ENCODE measurements at places on chromosomes 11 and 22.

DNA sequence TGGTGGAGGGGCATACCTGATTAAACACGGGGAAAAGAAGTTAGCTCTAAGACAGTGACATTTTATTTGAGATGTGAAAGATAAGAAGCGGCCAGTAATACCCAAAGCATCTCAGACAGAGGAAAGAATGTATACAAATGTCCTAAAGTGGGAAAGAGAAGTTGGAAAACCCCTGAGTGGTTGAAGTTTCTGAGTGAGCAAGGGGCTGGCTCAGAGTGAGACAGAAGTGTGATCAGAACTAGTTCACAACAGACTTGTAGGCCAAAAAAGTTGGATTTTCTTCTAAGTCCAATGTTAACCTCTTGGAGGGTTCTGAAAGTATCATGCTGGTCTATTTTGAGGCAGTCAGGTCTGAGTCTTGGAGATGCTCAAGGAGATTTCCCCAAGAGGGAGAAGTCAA lies 608.7 kb downstream of the SOX6 start:
- no peaks in the 10 kb centered on the region for H3K27me3 ChIP-seq
- H3K27ac ChIP-seq: no peak overlapping the region
- H3K4me1 ChIP-seq: no peaks in the 10 kb centered on the region
- H3K36me3 ChIP-seq: no peaks in the 10 kb centered on the region
- H3K4me3 ChIP-seq: no peak overlapping the region

- peak; percentile 29 for DNase-seq
- H3K27me3 ChIP-seq: no peaks in the 10 kb centered on the region
- no peaks in the 10 kb centered on the region for H3K36me3 ChIP-seq
- H3K4me3 ChIP-seq: no peak overlapping the region
- H3K27ac ChIP-seq: no peak overlapping the region
- peaks cover 4% of the 10 kb centered on the region for H3K4me1 ChIP-seq
Measured at GRCh38 chr22:49727881-49728569, 99.6 kb downstream of the BRD1 start.

GRCh38 chr22:39627865-39628562 lies 57.5 kb downstream of the CACNA1I start:
- no peaks in the 10 kb centered on the region for H3K4me1 ChIP-seq
- H3K4me3 ChIP-seq: no peak overlapping the region
- no peaks in the 10 kb centered on the region for H3K27me3 ChIP-seq
- no peaks in the 10 kb centered on the region for H3K36me3 ChIP-seq

DNA sequence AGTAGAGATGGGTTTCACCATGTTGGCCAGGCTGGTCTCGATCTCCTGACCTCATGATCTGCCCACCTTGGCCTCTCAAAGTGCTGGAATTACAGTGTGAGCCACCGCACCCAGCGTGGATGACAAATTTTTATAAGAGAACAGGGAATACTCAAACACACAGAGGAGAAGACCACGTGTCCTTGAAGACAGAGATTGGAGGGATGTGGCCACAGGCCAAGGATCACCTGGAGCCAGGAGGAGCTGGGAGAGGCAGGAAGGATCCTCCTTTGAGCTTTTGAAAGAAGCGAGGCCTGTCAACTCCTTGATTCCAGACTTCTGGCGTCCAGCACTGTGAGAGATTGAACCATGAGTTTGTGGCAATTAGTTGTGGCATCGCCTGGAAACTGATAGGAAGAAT lies 1049.5 kb downstream of the TBC1D22A start:
- DNase-seq: no peak
- no peak overlapping the region for H3K4me3 ChIP-seq
- H3K27me3 ChIP-seq: no peaks in the 10 kb centered on the region
